ENCODE measurements at places on chromosomes 3 and 15.

DNA sequence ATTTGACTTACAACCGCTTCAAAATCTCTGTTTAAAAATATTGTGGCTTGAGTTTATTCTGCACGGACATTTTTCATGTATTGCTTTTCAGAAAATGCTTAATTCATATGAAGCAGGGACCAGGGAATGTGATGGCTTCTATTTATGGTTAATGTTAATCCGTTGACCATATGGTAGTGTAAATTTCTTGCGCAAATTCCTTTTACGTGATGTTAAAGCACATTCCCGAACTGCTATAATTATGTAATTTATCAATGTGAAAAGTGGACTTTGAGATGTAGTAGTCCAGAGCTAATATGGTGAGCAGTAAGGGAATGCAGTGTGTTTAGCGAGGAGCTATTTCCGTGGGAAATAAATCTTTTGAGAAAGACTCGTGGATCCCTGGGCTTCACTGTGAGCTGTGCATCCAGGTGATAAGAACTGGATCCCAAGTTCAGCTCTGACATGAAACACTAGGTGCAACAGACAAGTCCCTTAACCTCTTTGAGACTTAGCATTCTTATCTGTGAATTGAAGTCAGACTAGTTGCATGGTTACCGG is 27.3 kb downstream of the ANAPC13 start:
- DNase-seq, result no peak

DNA sequence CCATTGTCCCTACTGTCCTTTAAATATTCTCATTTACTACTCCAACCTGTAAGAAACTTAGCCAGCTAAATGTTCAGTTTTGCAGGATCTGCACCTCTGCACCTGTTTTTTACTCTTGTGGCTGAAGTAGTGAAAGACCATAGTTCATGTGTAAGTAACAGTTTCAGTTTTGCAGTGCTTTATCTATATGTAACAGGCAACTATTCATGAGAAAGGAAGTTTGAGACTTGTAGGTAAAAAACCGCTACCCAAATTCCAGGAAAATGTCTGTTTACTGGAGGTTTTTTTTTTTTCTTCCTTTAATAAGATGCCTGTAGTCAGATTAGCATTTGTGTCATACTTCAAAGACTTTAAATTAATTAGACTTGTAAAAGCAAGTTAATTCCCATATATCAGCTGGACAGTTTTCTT is 25.4 kb upstream of the MBNL1 start:
- no peak for DNase-seq

DNA sequence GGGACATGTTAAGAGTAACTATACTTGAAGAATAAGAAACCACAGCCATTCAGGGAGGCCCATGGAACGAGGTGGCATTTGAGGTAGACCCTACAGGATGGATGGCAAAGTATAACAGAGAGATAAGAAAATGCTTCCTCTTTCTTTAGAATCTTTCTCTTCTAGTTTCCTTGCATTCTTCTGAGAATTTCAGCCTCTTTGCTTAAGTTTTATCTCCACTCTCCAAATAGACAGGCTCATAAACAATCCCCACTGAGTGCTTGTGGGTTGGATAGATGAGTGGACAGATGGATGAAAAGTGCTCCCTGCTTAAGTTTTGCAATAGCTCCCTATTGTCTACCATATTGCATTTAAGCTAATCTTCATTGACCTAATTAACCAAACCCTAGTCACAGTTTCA is 103.7 kb downstream of the MEX3B start:
- DNase-seq, result no peak

DNA sequence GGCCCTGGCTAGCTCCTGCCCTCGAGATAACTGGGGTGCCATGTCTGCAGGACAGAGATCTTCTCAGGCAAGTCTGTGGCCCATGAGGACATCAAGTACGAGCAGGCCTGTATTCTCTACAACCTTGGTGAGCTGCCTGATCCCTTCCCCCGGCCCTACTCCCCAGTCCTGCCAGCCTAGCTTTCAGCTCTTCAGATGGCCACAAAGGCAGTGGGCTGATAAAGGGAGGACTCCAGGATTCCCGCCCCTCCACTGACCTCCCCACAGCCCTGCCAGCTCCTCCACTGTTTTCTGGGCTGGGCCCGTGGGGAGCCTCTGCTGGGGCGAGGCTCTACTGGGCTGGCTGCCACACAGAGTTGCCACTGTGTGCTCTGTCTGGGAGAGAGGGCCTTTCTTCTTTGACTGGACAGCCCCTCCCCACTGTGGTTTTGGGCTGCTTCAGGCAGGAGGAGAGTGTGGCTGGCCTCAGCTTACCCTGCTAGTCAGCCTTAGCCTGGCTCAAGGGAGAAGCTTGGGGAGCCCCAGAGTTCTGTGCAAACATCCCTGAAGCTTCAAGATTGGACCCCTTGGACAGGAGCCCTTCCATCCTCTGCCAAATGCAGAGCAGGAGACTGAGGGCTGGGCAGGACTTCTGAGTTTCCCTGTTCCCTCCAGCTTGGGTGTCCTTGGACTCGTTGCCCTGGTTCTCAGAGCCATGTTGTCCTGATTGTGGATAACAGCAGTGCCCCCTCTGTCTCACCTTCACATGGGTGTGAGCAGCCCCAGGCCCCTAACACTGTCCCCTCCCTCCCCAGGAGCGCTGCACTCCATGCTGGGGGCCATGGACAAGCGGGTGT is 24.4 kb downstream of the PTPN23 start:
- no peak for DNase-seq

DNA sequence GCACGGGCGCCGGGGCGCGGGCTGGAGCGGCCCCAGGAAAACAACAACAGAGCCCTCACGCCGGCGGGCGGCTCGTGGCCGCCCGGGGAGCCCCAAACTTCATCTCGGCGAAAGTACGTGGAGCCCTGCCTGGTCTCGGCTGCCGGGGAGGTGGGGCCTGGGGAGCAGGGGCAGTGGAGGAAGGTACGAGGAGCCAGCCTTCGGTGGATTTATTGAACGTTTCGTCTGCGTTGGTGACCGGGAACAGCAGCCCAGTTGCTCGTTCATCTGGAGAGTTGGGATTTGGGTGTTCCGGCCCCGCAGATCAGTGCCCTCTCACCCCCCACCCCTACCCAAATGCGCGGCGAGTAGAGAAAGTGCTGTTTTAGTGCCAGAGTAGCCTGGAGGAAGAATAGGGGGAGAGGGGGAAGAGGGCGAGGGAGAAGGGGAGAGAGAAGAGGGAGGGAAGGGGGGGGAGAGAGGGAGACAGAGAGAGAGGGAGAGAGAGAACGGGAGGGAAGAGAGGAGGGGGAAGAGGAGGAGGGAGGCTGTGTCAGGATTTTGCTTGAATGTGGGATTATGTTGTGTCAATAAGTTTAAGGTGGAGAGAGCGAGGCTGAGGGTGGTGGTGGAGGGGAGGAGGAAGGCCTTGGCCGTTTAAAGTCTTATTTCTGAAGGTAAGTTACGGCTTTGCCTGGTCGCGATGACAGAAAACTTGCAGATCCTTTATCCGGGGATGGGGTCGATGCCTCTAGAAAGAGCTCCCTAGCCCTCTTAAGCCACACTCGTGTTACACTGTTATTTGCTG is 970 bp downstream of the BBX start:
- DNase-seq, result peak; percentile 22

All from DMS153 (cell line).